ENCODE measurements at places on chromosomes 2 and 18. TPM values are rescaled to one million over a fixed set of nuclear protein-coding genes. Genes with fewer than 3 reads are reported as not detected.

GRCh38 chr2:164335128-164335527 lies 286.2 kb downstream of the GRB14 start:
- no peak for DNase-seq

DNA sequence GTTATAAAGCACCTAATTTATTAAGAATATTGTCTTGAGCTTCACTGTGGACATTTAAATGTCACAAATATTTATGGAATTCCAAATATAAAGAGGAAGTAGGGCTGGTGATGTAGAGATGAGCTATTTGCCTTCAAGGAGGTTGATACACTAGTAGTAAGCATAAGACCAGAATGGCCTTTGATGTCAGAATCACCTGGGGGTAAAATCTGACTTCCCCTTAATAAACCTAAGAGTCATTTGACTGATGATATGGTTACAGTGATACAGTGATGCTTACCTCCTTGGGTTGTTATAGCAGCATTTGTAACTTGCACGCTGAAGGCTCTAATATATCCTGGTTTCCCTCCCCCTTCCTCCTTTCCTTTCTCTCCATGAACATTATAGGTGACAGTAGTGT lies 143.7 kb downstream of the CERS6 start:
- no peak for DNase-seq

GRCh38 chr18:23822590-23823385 lies 133.5 kb downstream of the LAMA3 start:
- DNase-seq, result peak; percentile 37

DNA sequence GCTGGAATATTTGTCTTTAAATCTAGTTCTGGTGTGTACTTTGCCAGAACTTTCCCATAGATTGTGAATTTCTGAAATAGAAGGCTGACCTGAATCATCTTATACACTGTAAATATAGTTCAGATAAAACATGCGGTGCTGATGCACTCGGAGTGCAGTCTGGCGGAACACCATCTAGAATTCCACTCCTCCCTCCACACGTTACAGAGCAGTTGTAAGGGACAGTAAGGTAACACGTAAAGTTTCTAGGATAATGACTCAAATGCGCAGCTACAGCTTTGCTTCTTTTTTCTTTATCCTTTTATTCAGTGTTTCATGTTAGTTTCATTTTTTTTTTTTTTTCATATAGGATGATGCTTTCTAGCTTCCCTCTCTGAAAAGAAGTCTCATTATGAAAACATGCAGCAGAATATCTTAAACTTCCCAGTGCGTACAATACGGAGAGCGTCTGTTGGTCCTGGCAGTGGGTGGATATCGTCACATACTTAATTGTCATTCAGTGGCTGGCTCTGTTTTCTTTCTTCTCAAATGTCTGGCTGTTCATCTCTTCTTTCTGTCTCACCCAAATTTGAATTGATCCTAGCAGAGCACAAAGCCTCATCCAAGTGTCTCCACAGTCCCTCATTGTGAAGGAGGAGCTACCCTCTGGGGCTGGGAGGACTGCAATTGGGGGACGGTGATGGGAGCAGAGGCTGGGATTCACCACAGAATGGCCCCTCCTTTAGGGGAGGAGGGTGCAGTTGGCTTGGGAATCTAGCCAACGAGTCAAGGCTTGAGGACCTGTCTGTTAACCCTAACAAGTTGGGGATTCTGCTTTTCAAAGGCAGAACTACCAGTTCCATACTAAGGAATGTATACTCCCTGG lies 138.8 kb downstream of the MYT1L start:
- no peak for DNase-seq

DNA sequence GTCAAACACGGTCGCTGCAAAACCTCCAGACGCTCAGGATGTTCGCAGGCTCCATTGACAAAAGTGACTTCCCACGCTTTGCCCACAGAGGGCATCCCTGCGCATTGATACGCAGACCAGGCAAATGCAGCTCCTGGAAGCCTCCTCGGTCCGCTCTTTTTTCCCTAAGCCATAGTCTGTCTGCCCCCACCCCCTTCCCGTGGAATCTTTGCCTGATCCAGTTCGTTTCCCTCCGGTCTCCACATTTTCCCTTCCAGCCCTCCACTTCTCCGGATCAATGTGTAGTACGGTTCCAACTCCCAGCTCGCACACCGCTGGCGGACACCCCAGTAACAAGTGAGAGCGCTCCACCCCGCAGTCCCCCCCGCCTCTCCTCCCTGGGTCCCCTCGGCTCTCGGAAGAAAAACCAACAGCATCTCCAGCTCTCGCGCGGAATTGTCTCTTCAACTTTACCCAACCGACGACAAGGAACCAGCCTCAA lies at the start of gene DCC:
Gene DCC, plus strand, starts transcription at position 307 of the 481 bp plus-strand sequence. CDS start 591 bp downstream, outside the sequence.
- no peak for DNase-seq

- DNase-seq, result no peak
Measured at GRCh38 chr18:46577546-46577945, 79.5 kb downstream of the LOXHD1 start.

- peak; percentile 7 for DNase-seq
Measured at GRCh38 chr2:109020217-109020637, 31.2 kb upstream of the EDAR start.

DNA sequence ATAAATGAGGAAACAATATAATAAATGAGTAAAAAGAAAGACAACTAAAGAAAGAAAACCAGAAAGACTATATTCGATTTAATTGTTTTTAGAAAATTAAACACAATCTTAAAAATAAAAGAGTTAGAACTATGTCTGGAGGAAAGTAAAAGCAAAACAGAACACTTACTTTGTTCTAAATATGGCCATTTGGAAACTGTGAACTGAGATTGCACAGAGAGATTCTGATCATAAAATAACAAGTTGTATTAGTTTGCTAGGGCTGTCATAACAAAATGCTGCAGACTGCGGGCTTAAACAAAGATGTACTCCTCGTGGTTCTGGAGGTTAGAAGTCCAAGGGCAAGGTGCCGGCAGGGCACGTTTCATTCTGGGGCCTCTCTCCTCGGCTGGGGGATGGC lies 128.1 kb upstream of the AQP4 start:
- no peak for DNase-seq

- DNase-seq, result no peak
Measured at GRCh38 chr2:207132019-207132418, 33.7 kb downstream of the KLF7 start.

GRCh38 chr2:237025090-237025865 lies 60.4 kb upstream of the COPS8 start:
- DNase-seq, result peak; percentile 77

GRCh38 chr18:57210107-57210715 lies 63.3 kb downstream of the BOD1L2 start:
- DNase-seq, result peak; percentile 57

DNA sequence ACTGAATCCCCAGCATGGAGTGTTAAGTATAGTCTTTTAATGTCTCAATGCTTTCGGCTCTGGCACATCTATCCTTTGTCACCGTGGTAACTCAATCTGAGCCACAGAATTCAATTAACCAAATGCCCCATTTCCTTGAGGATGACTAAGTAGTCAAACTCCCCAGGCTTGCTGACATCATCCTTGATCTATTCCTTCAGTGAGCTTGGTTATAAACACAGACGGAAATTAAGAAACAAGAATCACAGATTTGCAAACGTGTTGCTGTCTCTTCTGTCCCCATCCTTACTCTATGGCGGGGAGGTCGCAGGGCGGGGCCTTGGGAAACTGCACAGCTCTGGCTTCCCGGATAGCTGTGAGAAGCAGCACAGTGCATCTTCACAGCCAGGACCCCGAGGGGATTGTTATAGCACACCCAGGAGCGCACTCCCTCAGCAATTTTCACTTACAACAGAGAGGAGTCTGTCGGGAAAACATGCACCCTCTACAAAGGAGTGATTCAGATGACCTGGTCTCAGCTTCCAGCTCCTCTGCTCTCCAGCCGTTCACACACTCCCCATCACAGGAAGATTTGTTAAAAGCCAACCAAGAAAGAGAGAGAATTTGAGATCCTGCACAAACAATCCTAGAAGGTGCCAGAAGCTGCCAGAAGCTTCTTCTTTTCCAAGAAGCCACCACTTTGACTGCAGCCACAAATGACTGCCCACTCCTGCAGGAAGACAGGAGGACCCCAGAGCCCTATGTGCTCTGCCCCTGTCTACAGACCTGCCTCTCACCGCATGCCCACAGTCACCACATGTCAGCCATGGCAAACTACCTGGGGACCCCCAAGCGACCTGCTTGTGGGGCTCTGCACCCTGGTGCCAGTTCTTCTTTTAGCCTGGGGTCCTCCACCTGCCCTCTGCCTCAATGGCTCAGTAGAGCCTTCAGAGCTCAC lies 44.9 kb upstream of the YWHAQ start:
- DNase-seq, result peak; percentile 90

DNA sequence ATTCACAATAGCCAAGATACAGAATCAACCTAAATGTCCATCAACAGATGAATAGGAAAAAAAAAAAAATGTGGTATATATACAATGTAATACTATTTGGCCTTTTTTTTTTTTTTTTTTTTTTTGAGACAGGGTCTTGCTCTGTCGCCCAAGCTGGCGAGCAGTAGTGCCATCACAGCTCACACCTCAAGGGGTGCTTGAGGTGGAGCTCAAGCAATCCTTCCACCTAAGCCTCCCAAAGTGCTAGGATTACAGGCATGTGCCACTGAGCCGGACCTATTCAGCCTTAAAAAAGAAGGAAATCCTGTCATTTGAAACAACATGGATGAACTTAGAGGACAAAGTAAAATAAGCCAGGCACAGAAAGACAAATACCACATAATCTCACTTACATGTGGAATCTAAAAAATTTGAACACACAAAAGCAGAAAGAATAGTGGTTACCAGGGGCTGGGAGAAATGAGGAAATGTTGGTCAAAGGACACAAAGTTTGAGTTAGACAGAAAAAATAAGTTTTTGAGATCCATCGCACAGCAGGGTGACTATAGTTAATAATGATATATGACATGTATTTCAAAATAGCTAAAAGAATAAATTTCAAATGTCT lies 26.0 kb downstream of the TLK1 start:
- no peak for DNase-seq

GRCh38 chr18:48707636-48708296 lies 168.9 kb downstream of the CTIF start:
- DNase-seq, result no peak

DNA sequence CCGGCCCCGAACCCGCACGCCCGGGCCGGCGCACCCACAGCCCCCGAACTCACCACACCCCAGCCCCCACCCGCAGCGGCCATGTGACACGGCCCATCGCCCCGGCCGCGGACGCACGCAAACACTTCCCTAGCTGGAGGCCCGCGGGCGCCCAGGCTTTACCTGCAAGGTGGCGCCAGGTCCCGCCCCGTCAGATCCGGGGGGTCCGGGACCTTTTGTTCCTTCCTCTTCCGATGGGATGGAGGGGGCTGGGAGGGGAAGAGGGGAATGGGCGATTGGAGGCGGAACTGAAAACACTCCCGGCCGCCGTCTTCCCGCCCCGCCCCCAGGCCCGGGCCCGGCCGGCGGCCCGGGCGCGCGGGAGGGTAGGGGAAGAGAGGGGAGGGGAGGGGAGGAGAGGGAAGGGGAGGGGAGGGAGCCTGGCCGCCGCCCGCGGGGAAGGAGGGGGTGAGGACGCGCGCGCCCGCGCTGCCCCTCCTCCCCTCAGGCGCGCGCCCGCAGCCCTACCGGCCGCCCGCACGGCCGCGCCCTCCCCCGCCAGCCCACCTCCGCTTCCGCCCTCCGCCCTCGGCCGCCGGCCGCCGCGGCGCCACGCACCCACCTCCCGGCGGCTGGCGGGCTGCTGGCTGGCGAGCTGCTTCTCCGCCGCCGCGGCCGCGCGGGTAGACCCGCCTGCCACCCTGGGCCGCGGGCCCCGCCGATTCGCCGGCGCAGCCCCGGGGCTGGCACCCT lies at the start of gene SMAD2:
Gene SMAD2, minus strand, starts transcription at position 461 of the 732 bp plus-strand sequence. CDS start 33,903 bp downstream, outside the sequence.
- DNase-seq, result peak; percentile 61

LTBP1 gene
- total RNA-seq, result 79.2 TPM

SDC1 gene
- total RNA-seq, result 73.1 TPM

GTF2A1L gene
- 0.19 TPM for total RNA-seq

LIPG gene
- total RNA-seq, result 0.19 TPM

FSHR gene
- total RNA-seq, result not detected

GAREM1 gene
- total RNA-seq, result 3.8 TPM

LHCGR gene
- not detected for total RNA-seq

SP100 gene
- 56.4 TPM for total RNA-seq

TNFRSF11A gene
- total RNA-seq, result 0.06 TPM

CYP27A1 gene
- 6.1 TPM for total RNA-seq

ORMDL1 gene
- total RNA-seq, result 83.4 TPM
